Naive B cell (primary cell): ENCODE measurements at places on chromosomes 5 and 9. TPM values are rescaled to one million over a fixed set of nuclear protein-coding genes. Genes with fewer than 3 reads are reported as not detected.
A peak's percentile ranks its signal among the peaks of the same experiment; 100 is the strongest.

Gene SGCD
- polyA plus RNA-seq, result not detected

Gene IL4
- polyA plus RNA-seq, result not detected

- H3K36me3 ChIP-seq, result no peaks in the 10 kb centered on the region
- H3K27me3 ChIP-seq, result peaks cover 10% of the 10 kb centered on the region
- no peak overlapping the region for H3K27ac ChIP-seq
Observed at GRCh38 chr9:85212887-85213286, 528.9 kb downstream of the AGTPBP1 start.

Gene MOB3B
- 15.5 TPM for polyA plus RNA-seq

Gene AQP7
- polyA plus RNA-seq, result not detected

DNA sequence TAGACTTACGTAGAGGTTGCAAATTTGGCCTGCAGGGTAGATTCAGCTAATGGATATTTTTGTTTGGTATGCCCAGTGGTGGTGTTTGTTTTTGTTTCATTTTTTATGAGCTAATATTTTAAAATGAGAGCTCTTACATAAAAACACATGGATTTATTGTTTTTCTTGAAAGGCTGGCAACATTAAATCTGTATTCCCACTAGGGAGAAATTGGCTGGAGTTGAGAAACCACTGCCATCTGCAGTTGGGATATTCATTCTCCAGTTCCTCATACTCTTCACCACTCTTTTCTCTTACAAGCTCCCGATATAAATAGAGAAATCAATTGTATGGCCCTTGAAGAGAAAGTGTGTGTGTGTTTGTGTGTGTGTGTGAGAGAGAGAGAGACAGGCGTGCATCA, 143.3 kb downstream of the ALDH1A1 start:
- no peak for DNase-seq
- H3K4me3 ChIP-seq, result no peak overlapping the region
- no peaks in the 10 kb centered on the region for H3K36me3 ChIP-seq
- no peaks in the 10 kb centered on the region for H3K4me1 ChIP-seq
- no peak overlapping the region for H3K27ac ChIP-seq

GRCh38 chr9:137891588-137892423, 14.2 kb downstream of the CACNA1B start:
- no peak for DNase-seq
- no peaks in the 10 kb centered on the region for H3K27me3 ChIP-seq
- H3K36me3 ChIP-seq, result no peaks in the 10 kb centered on the region
- no peak overlapping the region for H3K27ac ChIP-seq
- no peak overlapping the region for H3K4me3 ChIP-seq

Gene ECSCR
- polyA plus RNA-seq, result not detected

GRCh38 chr5:72951671-72952468, 4.0 kb upstream of the FCHO2 start:
- H3K36me3 ChIP-seq, result no peaks in the 10 kb centered on the region
- no peak for DNase-seq
- H3K27me3 ChIP-seq, result peaks cover 40% of the 10 kb centered on the region
- no peak overlapping the region for H3K4me3 ChIP-seq

DNA sequence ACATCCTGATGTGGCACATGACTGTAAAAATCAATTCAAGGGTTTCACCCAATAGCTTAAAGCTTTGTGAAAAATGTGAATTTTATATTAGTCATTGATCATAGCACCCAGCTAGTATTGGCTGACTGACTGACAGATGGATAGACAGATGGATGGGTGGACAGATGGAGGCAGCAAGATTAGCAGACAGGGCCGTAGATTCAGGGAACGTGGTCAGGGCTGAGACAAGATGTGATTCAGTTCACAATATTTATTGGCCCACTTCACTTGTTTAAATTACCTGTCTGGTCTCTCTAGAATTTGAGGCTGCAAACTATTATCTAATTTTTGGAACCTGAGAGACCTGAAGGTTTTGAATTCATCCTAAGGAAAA, 12.0 kb upstream of the PCSK5 start:
- H3K27me3 ChIP-seq, result peaks cover 22% of the 10 kb centered on the region
- H3K4me1 ChIP-seq, result no peaks in the 10 kb centered on the region
- no peak overlapping the region for H3K4me3 ChIP-seq
- DNase-seq, result no peak

GRCh38 chr5:178081571-178082243, 31.6 kb upstream of the N4BP3 start:
- peaks cover 8% of the 10 kb centered on the region for H3K27me3 ChIP-seq
- DNase-seq, result no peak
- H3K4me3 ChIP-seq, result no peak overlapping the region
- no peaks in the 10 kb centered on the region for H3K36me3 ChIP-seq

Gene MYOZ3
- 0.11 TPM for polyA plus RNA-seq

DNA sequence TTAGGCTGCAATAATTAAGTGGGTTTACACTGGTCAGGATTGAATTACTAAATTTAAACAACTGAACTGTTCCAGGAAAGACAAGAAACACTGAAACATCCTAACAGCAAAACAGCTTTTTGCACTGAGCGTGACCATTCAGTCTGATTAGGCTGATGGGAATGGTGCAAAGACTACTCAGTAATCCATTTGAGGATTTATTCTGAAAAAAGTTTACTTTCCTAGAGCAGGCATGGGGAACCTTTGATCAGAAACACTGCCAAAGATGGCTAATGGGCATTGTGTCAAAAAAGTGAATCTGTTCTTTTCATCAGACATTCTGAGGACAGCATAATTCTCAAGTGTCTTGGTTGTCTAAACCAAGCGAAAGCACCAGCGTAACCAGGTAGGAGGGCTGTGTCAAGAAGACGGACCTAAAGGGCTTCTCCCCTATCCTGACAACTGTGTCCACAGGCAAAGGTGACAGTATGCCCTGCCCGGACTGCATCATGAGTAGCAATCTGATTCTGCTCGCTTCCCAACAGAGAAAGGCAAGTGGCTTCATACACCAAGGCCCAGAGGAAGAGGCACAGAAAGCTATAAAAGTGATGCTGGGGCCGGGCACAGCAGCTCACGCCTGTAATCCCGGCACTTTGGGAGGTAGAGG, 33.3 kb downstream of the FBXW2 start:
- DNase-seq, result no peak
- peaks cover 19% of the 10 kb centered on the region for H3K4me1 ChIP-seq
- no peak overlapping the region for H3K4me3 ChIP-seq

DNA sequence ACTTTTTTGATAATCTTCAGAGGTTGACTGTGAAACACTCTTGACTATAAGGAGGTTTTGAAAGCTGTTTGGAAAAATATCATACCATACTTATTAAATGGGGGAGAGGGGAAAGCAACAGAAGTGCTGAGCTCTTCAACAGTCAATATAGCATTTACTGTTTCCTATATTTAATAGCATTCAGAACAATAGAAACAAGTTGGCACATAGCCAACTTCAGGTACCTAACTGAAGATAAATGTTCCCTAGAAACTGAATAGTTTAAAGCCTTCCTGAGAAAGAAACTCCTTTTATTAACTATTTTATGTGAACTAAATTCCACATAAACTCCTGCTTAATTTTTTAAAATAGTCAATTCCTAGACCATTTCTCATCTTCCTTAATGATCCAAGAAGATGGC, 26.3 kb downstream of the SLC31A1 start:
- DNase-seq, result no peak
- no peaks in the 10 kb centered on the region for H3K36me3 ChIP-seq
- peaks cover 1% of the 10 kb centered on the region for H3K4me1 ChIP-seq
- no peak overlapping the region for H3K27ac ChIP-seq
- no peaks in the 10 kb centered on the region for H3K27me3 ChIP-seq
- H3K4me3 ChIP-seq, result no peak overlapping the region

Gene SHISAL2B
- polyA plus RNA-seq, result not detected

DNA sequence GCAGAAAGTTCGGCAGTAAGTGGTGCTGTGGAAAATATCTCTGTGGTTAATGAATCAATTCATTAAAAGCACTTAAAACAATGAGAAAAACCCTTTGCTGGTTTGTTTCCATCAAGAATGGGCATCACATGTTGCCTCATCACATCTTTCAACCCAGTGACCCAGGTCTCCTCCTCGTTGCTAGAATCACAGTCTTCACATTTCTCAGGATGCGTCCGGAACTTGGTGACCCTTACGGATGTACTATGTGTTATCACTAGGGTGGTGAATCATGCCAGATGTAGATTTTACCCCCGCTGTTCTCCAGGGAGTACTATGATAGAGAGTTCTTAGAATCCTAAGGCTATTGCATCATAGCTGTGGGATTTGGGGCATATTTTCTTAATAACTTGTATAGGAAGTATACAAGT, 217.9 kb upstream of the KLF4 start:
- no peak for DNase-seq
- H3K36me3 ChIP-seq, result peaks cover 9% of the 10 kb centered on the region
- no peak overlapping the region for H3K4me3 ChIP-seq
- no peak overlapping the region for H3K27ac ChIP-seq
- H3K27me3 ChIP-seq, result peaks cover 14% of the 10 kb centered on the region

- H3K27ac ChIP-seq, result no peak overlapping the region
- no peaks in the 10 kb centered on the region for H3K36me3 ChIP-seq
- H3K4me3 ChIP-seq, result no peak overlapping the region
- no peak for DNase-seq
- peaks cover 6% of the 10 kb centered on the region for H3K27me3 ChIP-seq
Observed at GRCh38 chr5:76144513-76145274, 61.5 kb downstream of the SV2C start.

- DNase-seq, result no peak
- no peak overlapping the region for H3K4me3 ChIP-seq
- peaks cover 25% of the 10 kb centered on the region for H3K27me3 ChIP-seq
- H3K36me3 ChIP-seq, result no peaks in the 10 kb centered on the region
- H3K4me1 ChIP-seq, result peaks cover 31% of the 10 kb centered on the region
- H3K27ac ChIP-seq, result no peak overlapping the region
Observed at GRCh38 chr5:95863383-95863757, 40.8 kb upstream of the GLRX start.

Gene ANKRD31
- not detected for polyA plus RNA-seq

GRCh38 chr9:110031511-110032173, 176.3 kb downstream of the C9orf152 start:
- peaks cover 16% of the 10 kb centered on the region for H3K4me1 ChIP-seq
- no peak overlapping the region for H3K27ac ChIP-seq
- no peak for DNase-seq
- no peaks in the 10 kb centered on the region for H3K36me3 ChIP-seq

DNA sequence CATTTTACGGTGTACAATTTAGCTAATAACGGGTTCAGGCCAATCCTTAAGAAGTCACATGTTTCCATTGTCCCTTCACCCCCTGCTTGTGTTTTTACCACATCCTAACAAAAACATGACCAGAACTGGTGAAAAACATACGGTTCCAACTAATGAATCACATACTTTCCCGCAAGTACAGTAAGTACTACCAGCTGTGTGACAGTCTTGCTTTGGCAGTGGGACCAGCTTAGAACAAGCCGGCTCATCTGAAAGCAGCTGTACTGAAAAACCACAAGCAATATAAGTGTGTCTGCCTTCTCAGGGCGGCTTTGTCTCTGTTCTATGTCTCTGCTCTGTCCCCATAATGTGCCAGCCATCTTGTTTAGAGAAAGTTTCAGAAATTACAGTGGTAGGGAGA, 242.5 kb downstream of the BNC2 start:
- no peaks in the 10 kb centered on the region for H3K36me3 ChIP-seq
- H3K4me1 ChIP-seq, result no peaks in the 10 kb centered on the region
- DNase-seq, result no peak
- no peak overlapping the region for H3K27ac ChIP-seq
- H3K4me3 ChIP-seq, result no peak overlapping the region

Gene OMD
- polyA plus RNA-seq, result 0.17 TPM

Gene SPOCK1
- polyA plus RNA-seq, result not detected

GRCh38 chr5:44245935-44246334, 143.3 kb downstream of the FGF10 start:
- no peaks in the 10 kb centered on the region for H3K4me1 ChIP-seq
- no peaks in the 10 kb centered on the region for H3K27me3 ChIP-seq
- no peak for DNase-seq
- no peak overlapping the region for H3K27ac ChIP-seq
- peaks cover 3% of the 10 kb centered on the region for H3K36me3 ChIP-seq
- H3K4me3 ChIP-seq, result no peak overlapping the region

Gene FAM78A
- polyA plus RNA-seq, result 12.8 TPM

DNA sequence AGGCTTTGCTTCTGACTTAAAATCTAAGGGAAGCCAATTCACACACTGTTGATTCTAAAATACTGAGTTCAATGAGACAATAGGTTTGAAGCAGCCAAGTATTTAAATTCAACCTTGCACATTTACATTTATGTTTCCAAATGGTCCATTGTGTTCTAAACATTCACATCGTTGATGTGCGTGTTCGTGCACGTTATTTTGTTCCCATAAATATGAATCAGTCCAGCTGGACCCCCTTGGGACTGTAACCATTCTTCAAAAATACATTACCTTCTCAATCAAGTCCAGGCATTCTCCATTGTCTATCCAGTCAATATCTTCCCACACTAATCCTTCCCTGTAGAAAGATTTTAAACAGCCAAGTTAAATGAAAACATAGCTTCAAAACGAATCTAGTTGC, 146.4 kb upstream of the RETREG1 start:
- H3K27me3 ChIP-seq, result no peaks in the 10 kb centered on the region
- no peak overlapping the region for H3K27ac ChIP-seq
- H3K36me3 ChIP-seq, result no peaks in the 10 kb centered on the region
- no peak for DNase-seq
- no peak overlapping the region for H3K4me3 ChIP-seq

Gene ADCY2
- not detected for polyA plus RNA-seq

Gene PCDHB14
- polyA plus RNA-seq, result not detected

GRCh38 chr5:179304466-179304865, 40.8 kb downstream of the ADAMTS2 start:
- H3K4me1 ChIP-seq, result no peaks in the 10 kb centered on the region
- peaks cover 11% of the 10 kb centered on the region for H3K36me3 ChIP-seq
- H3K27me3 ChIP-seq, result peaks cover 8% of the 10 kb centered on the region
- no peak for DNase-seq
- H3K27ac ChIP-seq, result no peak overlapping the region
- no peak overlapping the region for H3K4me3 ChIP-seq

- no peaks in the 10 kb centered on the region for H3K27me3 ChIP-seq
- peaks cover 93% of the 10 kb centered on the region for H3K4me1 ChIP-seq
- no peak overlapping the region for H3K4me3 ChIP-seq
- no peaks in the 10 kb centered on the region for H3K36me3 ChIP-seq
- no peak for DNase-seq
Observed at GRCh38 chr5:158880483-158881001, 219.2 kb downstream of the EBF1 start.

Gene FAM114A2
- 29.4 TPM for polyA plus RNA-seq

Gene CARTPT
- polyA plus RNA-seq, result not detected

DNA sequence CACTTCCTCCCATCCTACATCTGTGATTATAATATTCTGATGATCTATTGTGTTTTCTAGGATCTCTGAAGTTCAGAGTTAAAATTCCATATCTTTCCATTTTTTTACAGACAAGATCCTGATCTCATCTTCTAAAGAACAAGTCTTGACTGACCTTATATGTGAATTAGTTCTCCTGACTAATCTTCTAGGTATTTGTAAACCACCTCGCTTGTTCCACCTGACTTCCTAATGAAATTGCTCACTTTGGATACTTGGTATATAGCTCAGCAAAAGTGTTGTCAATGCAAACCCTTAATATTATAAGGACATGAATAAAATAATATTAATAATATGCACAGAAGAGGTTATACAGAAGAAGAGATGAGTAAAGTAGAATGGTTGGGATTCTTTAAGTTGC, 68.2 kb upstream of the NR4A3 start:
- no peak overlapping the region for H3K27ac ChIP-seq
- H3K27me3 ChIP-seq, result no peaks in the 10 kb centered on the region
- H3K36me3 ChIP-seq, result no peaks in the 10 kb centered on the region
- H3K4me1 ChIP-seq, result no peaks in the 10 kb centered on the region

- H3K27ac ChIP-seq, result peak overlapping the region; percentile 86
- peaks cover 20% of the 10 kb centered on the region for H3K4me1 ChIP-seq
Observed at GRCh38 chr5:98975223-98975622, 46.4 kb upstream of the CHD1 start.
